ENCODE measurements at places on chromosomes 7 and 10.
A peak's percentile ranks its signal among the peaks of the same experiment; 100 is the strongest.

DNA sequence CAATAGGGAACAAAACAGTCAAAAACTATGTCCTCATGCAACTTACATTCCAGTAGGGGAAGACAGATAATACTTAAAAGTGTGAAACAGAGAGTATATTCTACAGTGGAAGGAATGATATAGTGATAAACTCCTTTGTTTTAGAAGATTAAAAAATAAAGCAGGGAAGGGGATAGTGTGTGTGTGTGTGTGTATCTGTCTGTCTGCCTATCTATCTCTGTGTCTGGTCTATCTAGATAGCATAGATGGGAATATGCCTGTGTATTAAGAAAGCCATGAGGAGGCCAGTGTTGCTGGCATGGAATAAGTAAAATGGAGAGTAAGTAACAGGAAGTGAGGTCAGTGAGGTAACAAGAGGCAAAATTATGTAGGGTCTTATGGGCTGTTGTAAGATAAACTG lies 42.2 kb downstream of the EXOC6 start:
- no peak for DNase-seq

GRCh38 chr10:121069061-121069850 lies 218.1 kb downstream of the WDR11 start:
- DNase-seq = peak; percentile 62

GRCh38 chr7:80918399-80918798 lies 452 bp downstream of the SEMA3C start:
- DNase-seq = peak; percentile 20

DNA sequence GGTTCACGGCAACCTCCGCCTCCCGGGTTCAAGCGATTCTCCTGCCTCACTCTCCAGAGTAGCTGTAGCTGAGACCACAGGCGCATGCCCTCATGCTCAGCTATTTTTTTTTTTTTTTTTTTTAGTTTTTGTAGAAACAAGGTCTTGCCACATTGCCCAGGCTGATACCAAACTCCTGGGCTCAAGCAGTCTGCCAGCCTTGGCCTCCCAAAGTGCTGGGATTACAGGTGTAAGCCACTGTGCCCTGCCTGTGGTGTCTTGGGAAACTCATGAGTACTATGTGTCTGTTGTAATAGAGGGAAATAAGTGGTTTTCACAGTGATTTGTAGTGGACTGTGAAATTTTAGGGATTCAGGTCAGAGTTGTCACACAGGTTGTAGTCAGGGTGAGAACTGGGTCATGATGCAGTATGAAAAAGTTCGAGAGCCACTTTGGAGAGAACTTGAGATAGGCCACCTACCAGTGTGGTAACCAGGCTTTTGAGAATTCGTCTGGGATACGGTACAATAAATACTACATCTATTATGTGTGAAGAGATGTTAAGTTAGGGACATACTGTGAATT lies 30.4 kb downstream of the SIRT1 start:
- no peak for DNase-seq

- DNase-seq = no peak
Measured at GRCh38 chr10:68084469-68084868, 9.4 kb upstream of the HERC4 start.

DNA sequence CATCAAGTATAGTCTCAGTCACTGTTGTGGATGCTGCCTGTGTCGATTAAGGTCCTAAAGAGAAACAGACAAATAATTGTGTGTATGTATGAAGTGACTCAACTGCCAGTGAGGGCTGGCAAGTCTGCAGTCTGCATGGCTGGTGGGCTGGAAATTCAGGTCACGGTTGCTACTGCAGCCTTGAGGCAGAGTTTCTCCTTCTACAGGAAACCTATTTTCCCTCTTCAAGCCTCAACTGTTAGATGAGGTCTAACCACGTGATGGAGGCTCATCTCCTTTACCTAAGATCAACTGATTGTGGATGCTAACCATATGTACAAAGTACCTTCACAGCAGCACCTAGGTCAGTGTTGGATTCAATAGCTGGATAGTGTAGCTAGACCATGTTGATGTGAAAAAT lies 29.9 kb downstream of the MBL2 start:
- DNase-seq = peak; percentile 18

GRCh38 chr7:66359656-66360211 lies 154.6 kb downstream of the TPST1 start:
- no peak for DNase-seq

DNA sequence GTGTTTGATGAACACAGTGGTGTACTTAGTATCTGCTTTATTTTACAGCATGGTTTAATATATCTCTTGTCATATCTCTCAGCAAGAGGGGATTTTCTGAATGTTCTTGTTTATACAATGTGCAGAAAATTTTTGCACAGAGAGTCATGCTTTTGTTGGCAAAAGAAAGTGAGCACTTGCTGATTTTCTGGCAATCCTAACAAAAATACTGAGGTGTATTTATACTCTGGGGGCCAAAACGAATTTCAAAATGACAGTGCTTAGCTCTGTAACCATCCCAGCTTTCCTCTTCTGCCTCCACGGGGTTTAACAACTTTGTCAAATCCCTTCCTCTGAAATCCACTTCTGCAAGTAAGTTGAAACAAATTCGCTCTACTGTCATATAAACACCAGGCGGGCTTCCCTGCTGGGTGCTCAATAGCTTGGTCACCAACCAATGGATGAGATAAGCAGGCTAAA lies 169.2 kb downstream of the NOC3L start:
- DNase-seq = no peak

DNA sequence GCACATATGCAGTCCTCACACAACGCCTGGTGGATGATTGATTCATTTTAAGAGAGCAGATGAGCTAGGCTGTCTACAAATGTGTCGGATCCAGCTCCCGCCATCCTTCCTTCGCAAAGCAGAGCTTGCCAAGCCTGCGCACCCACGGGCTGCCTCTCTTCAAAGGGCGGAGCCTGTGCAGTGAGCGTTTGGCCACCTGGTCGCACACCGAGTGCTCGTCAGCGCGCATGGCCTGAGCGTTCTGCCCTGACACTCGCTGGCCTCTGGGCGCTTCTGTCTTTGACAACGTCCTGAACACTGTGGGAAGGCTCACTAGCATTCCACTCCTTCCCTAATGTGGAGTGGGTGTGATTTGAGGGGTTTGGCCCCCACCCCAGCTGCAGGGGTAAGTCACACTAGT lies 47.1 kb upstream of the TMEM72 start:
- DNase-seq = no peak

GRCh38 chr10:124577651-124578050 lies 116.0 kb downstream of the LHPP start:
- no peak for DNase-seq

GRCh38 chr7:86929293-86930109 lies 130.0 kb downstream of the ELAPOR2 start:
- no peak for DNase-seq

- no peak for DNase-seq
Measured at GRCh38 chr7:108127461-108127860, 2.7 kb downstream of the LAMB4 start.

GRCh38 chr10:88497913-88498312 lies 85.2 kb downstream of the RNLS start:
- no peak for DNase-seq

- DNase-seq = peak; percentile 46
Measured at GRCh38 chr7:116258734-116259133, 48.4 kb downstream of the TES start.

DNA sequence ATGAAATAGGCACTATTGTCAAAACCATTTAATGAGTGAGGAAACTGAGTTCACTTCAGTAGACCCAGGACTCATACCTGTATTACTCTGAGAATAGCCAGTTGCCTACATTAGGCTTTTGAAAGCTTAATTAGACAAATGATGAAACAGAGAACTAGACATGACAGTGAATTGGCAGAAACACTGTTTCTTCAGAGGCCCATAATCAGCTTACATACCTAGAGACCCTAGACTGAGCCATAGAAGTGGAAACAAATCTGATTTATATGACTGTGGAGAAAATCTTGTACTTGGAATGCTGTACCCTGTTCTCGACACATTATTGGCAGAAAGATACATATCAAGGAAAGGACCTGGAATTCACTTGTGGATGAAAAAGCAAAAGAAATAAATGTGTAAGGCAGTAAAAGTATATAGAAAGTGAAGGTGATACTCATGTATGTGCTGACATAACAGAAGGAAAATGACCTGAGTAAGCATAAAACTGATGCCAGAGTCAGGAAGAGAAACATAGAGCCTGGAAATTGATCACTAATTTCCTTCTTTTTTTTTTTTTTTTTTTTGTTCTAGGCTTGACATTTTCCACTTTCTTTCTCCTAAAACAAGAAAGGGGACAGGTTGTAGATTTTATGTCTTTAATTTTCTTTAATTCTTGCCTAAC lies 251.5 kb downstream of the BICC1 start:
- DNase-seq = no peak

DNA sequence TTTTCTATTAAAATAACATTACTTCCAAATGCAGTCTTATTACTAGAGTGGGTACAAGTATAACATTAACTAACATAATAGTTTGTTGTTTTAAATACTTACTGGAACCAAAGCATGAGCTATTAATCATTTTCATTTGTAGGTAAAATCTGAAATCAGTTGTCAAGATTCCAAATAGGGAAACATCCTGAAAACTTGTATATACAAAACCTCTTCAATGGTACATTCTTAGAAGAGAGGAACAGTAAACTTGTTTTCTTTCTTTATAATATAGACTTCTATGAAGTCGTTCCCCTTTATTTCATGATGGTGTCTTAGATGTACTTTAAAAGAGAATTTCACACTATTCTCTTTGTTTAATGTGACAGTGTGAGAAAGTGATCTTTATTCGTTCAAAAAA lies 85.9 kb downstream of the VTI1A start:
- DNase-seq = no peak

DNA sequence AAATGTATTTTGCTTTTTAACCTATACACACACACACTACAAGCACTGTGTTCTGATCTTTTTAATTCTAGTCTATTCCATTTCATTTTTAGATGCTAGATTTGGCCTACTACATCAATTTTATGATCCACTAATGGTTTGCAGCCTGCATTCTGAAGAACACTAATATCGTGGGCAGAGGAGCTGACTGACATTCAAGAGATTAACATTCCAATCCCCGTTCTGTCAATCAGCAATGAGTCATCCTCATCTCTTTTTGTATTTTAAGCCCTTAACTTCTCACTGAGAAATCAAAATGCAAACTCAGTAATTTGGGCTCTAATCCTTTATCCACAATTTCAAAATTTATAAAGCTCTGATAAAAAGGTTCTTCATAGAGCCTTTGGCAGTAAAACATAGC lies 47.1 kb upstream of the GAD2 start:
- no peak for DNase-seq

GRCh38 chr7:50785346-50785745 lies 2.6 kb upstream of the GRB10 start:
- DNase-seq = no peak

- no peak for DNase-seq
Measured at GRCh38 chr10:129945941-129946760, 17.9 kb downstream of the EBF3 start.

DNA sequence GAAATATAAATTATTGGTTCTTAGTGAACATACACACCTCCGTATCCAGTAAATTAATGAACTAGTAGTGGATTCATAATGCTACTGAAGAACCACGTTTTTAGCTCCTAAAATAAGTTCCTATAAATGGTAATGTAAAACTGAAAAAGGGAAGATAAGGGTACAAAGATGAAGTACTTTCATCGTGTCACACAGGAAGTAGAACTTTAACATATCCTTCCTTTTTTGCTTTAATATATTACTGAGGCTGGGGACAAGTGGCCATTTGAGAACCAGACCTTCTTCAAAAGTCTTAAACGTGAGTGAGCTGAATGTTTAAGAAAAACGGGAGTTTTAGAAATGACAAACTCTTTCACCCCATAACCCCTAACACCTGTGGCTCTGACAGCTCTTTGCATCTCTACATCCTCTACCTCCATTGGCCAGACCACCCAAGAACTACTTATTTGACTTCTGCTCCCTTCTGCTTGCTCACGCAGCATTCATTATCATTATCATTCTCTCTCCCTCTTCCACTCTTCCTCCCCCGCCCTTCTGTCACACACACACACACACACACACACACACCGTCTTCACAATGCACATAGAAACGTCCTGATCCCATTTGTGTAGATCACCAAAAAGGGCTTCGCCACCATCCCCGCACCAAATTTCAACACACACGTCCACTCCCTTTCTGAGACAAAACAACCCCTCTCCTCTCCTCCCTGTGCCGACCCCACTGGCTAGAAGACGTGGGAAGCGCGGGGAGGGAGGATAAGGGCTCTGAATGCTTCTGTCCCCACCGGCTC lies 677 bp downstream of the SKAP2 start:
- peak; percentile 24 for DNase-seq

DNA sequence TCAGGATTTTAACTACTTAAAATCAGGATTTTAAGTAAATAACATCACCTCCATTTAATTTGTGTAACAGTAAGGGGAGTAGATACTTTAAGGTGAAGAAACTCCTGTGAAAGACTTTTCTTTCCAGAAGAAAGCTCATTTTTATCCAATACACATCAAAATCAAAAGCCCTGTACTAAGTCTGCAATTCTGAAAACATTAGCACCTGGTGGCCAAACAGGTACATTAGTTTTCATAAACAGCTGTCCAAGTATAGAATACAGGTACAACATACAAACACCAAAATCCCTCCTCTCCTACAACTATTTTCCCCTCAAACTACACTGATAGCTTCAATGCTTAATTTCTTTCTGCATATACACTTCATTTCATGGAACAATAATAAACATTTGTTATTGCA lies 22.9 kb downstream of the FAM3C start:
- no peak for DNase-seq

GRCh38 chr10:77168861-77169260 lies 468.7 kb downstream of the KCNMA1 start:
- DNase-seq = no peak

DNA sequence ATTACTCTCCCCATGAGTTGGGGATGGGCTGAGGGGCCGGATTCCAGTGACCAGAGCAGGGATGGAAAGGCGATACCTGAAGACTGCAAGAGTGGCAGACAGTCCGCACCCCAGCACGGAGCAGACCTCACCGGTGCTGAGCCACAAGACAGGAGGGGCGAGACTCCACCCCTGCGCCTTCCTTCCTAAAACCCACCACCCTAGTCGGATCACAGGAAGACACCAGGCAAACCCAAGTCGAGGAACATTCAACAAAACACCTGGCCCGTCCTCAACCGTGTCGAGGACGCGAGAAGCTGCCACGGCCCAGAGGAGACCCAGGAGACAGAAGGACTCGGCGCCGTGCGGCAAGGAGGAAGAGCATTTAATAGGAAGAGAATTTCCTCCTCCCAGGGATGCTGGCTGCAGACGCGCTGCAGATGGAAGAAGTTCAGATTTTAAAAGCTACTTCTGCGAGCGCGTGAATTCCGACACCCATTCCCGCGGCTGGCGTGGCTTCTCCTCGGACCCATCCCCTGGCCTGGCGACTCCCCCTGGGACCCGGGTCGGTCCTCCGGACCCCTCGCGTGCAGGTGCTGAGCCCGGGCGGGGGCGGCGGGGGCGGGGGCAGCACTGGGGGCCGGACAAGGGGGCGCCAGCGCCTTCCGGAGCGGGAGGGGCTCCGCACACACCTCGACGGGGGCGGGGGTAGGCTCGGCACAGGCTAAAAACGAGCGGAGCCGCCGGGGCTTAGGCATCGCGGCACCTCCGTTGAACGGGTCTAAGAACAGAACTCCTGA lies 563 bp upstream of the UTF1 start:
- no peak for DNase-seq

- no peak for DNase-seq
Measured at GRCh38 chr7:106504645-106505044, 156.3 kb downstream of the CCDC71L start.

GRCh38 chr10:76172020-76172419 lies 740.6 kb downstream of the LRMDA start:
- DNase-seq = no peak

Data from foreskin melanocyte (primary cell).